ENCODE measurements at places on chromosomes 4 and X.

- no peak for DNase-seq
Measured at GRCh38 chrX:105460376-105460775, 239.9 kb upstream of the TEX13A start.

DNA sequence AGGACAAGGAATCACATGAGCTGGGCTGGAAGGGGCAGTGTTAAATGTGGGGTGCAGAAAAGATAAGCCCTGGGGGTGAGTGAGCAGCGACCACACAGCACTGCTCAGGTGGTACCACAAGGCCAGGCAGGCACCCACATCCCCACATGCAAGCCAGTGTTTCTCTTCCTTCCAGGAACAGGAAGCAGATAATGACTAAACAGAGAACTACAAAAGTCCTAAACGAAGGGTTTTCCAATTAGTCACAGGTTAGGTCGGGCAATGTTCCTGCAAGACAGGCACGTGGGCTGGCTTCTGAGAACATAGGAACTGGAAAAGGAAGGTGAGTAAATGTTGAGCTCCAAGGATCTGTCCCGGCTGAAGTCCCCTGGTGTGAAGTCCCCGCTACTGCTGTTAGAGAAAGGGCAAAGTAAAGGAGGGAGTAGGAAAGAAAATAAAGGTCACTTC is 19.5 kb downstream of the RELL1 start:
- DNase-seq: no peak

- DNase-seq: no peak
Measured at GRCh38 chrX:155188786-155189185, 27.5 kb upstream of the VBP1 start.

GRCh38 chr4:139014371-139015268 is 961 bp upstream of the NOCT start:
- DNase-seq: no peak

GRCh38 chrX:43679778-43680177 is 23.7 kb downstream of the MAOA start:
- no peak for DNase-seq

DNA sequence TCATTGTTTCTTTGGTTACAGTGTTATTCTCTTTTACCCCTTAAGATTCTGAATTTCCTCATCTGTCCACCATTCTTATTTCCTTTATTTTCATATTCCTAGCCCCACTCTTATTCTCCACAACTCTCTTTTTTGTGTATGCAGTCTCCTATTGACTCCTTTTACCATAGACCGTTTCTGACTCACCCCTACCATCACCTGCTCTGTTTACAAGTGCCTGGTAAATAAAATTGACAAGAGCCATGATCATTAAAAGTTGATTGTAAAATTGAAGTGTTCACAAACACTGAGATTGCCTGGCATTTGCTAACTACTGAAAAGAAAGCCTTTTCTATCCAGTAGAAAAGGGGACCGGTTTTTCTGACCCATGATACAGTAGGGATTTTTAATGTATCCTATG is 54.4 kb downstream of the MRPL1 start:
- no peak for DNase-seq

DNA sequence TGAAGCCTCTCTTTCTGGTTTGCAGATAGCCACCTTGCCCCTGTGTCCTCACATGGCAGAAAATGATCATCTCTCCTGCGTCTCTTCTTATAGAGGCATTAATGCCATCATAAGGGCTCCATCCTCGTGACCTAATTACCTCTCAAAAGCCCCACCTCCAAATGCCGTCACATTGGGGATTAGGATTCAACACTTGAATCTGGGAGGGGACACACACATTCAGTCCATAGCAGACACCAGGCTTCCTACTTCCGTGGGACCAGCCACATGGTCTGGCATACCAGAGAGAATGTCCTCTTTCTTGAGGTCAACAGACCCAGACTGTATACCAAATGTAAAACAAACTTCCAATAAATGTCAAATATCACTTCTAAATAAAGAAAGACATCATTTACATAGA is 82.3 kb upstream of the S100G start:
- no peak for DNase-seq

GRCh38 chr4:155694100-155694785 is 27.6 kb downstream of the GUCY1A1 start:
- no peak for DNase-seq

- DNase-seq: no peak
Measured at GRCh38 chr4:139645458-139645857, 20.2 kb upstream of the MGST2 start.

- DNase-seq: peak; percentile 83
Measured at GRCh38 chrX:39755143-39756032, 342.4 kb downstream of the BCOR start.

- no peak for DNase-seq
Measured at GRCh38 chrX:155867821-155868220, 13.3 kb upstream of the VAMP7 start.

- DNase-seq: no peak
Measured at GRCh38 chr4:158161551-158162354, 11.1 kb downstream of the GASK1B start.

DNA sequence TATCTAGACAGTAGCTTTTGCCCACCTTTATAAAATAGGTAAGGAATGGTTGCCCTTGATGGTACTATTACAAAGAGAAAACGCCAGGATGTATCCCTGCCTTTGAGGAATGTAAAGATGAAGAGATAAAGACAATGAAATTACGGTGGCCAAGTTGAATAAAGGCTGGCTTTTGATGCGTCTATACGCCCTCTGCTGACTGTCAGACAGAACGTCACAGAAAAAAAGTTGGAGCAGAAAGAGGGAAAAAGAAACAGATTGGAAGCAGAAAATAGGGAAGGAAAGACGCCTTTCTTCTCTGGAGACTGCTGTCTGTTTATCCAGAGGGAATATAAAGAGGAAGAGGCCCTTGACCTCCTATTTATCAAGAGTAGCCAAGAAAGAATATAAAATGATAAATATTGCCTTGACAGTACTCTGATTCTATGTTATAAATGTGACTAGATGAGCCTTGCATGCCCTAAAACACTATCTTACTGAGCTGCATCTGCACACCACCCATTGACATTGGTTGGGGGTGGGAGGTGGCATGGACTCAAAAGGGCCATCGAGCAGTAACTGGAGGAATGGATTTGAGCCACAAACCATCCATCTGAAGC is 30.6 kb downstream of the PCDH19 start:
- DNase-seq: no peak

DNA sequence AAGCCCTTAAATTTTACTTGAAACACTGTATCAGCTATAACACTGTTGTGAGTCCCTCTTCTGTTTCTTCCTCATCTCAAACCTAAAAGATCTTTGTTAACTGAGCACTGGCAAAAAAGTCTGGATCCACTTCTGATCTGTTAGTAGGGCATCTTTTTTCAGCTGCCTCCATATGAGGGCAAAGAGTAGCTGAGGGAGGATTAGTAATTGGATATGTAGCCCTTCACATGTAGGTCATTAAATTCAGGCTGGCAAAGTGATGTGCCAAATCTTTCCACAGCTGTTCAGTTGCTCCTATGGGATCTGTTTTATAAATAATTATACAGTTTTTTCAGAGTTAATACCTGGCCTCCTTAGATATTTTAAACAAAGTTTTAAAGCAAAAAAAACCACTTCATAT is 1.1 kb upstream of the TRMT10A start:
- no peak for DNase-seq

DNA sequence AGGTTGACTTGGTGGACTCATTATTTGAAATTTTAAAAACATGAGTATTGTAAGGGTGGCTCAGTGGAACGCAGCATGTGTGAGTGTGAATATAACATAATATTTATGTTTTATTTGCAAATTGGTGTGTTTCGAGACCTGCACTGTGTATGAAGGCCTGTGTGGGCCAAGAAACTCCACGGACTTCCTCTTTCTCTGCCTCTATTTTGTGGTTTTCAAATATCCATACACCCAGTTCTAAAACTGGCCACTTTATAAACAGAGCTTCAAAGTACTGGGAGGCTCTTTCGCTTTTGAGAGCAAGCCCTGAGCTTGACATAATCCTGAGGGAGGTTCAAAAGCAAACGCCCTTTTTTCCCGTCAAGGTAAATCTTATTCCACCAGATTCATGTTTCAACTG is 187.7 kb downstream of the GPAT3 start:
- no peak for DNase-seq

GRCh38 chrX:78314561-78314960 is 12.8 kb downstream of the CYSLTR1 start:
- DNase-seq: no peak

DNA sequence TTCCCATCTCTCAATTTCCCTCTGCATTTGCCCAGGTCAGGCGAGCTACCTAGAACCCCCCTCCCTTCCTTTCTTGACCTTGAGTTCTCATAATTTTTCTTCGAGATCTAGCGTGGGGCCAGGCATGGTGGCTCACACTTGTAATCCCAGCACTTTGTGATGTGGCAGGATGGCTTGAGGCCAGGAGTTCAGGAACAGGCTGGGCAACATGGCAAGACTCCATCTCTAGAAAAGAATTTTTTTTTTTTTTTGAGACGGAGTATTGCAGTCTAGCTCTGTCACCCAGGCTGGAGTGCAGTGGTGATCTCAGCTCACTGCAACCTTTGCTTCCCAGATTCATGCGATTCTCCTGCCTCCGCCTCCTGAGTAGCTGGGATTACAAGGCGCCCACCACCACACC is 4.5 kb upstream of the PORCN start:
- DNase-seq: no peak

GRCh38 chr4:33381816-33382215 is 2661.6 kb downstream of the PCDH7 start:
- DNase-seq: no peak

- DNase-seq: no peak
Measured at GRCh38 chrX:34891391-34891790, 51.2 kb upstream of the FAM47B start.

DNA sequence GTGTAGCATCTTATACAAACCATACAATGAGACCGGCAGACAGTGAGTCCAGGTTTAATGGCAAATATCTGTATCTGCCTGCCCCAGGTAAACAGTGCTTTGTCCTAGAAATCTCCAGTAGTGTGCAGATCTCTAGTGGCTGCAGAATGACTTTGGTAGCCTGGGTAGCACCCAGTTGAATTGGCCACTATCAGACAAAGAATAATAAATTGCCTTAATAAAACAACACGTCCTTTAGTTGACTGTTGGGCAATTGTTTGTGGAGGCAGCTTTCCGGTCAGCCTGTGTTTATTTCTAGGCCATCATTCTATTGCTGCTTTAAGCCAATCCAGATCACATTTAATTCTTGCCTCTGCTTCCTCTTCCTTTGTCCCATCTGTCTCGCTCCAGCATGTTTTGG is 52.5 kb downstream of the SNX25 start:
- DNase-seq: no peak

DNA sequence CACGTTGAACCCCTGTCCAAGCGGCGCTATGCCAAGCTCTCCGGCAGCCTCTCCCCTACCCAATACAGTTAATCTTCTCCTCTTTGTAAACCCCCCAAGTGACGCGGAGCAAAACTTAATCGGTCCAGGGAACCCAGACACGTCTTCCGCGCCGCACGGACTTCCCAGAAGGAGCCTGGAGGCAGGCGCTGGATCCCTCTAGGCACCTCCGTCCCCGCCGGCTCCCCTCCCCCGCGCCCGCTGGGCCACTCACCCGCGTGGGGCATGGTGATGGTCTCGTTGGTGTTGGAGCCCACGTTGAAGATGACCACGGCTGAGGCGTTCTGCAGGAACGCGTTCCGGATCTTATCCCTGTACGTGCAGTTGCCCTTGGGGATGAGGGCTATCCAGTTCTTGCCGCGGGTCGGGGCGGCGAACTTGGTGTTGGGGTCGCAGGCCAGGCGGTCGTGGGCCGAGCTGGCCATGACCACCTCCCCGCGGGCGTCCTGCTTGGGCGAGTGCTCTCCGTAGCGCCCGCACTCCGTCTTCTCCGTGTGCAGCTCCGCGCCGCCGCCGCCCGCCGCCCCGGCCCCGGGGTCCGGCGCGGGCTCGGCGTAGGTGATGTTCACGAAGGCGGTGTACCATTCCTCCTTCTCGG is 1.1 kb downstream of the RNF150 start:
- peak; percentile 67 for DNase-seq

DNA sequence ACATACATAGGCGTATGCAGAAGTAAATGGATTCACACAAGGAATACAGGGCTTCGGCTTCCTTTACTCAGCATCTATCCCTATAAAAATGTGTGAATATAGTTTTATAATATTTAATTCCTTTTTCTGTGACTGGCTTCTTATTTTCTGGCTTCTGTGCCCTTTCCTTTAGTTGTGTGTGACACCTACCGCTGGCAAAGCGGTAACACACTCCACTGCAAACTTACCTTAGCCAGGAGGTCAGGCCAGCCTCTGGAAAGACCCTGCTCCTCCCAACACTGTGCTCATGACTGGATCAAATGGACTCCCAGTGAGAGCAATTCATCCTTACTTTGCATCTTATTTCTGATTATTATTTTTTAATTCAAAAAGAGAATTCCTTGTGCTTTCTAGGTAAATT is 244.2 kb downstream of the ANK2 start:
- DNase-seq: no peak

GRCh38 chrX:107674480-107675364 is 46.4 kb downstream of the PRPS1 start:
- DNase-seq: no peak
